Stimulated activated CD8-positive, alpha-beta memory T cell treated with anti-CD3 and anti-CD28 coated beads, Interleukin-4, amount 100 ng/mL, for 4 hours (primary cell): ENCODE measurements at places on chromosomes 13 and 19.

DNA sequence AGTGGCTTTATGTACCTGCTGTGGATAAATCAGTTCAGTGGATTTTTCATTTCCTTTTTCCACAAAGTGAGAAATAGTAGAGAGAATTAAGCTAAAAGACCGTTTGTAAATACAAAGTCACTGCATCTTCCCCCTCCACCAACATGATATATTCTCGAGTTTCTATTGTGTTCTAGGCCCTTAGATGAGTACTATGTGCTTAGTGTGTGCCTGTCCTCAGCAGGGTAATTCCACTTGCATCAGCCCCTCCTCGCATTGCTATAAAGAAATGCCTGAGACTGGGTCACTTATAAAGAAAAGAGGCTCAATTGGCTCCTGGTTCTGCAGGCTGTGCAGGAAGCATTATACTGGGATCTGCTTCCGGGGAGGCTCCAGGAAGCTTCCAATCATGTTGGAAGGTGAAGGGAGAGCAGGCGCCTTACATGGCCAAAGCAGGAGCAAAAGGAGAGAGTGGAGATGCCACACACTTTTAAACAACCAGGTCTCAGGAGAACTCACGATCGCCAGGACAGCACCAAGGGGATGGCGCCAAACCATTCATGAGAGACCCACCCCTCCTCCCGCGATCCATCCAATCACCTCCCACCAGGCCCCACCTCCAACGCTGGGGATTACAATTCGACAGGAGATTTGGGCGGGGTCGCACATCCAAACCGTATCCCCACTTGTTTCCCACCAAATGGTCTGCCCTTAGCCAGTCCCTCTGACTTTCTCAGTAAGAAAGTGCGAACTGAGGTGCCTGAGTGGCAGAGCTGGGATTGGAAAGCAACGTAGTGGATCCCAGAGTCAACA, 102.3 kb upstream of the ABCC4 start:
- DNase-seq, result no peak

DNA sequence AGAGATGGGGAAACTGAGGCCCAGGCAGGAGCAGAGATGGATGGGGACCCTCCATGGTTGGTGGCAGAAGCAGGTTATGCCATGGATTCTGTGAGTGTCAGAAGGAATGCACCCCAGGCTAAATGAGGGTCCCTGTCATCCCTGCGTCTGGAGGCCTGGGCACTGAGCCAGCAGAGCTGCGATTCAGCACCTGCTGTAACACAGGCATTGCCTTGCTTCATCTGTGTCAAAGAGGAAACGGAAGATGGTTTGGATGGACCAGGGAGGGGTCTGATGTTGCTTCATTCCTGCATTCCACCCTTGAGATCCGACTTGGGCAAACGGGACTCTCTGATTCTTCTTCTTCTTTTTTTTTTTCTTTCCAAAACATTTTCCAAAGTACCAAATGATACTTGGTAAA, 1.2 kb downstream of the C5AR1 start:
- no peak for DNase-seq

- no peak for DNase-seq
Measured at GRCh38 chr13:73701160-73701559, 433.0 kb downstream of the KLF12 start.

- DNase-seq, result no peak
Measured at GRCh38 chr13:83182845-83183244, 699.4 kb downstream of the SLITRK1 start.

DNA sequence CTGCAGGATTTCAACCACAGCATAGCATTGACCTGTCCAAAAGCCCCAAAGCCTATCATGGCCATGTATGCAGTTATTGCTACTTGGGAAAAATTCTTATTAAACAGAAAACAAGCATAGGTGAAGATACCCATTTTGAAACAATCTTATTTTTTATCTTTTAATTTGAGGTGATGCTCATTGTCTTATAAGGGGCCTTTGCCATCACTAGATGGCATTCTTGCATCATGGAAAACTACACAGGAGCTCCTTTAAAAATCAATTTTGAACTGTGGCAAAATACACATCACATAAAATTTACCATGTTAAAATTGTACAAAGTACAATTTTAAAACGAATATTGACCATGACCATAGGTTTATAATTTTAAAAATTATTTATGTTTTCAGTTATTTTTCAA, 38.9 kb upstream of the ZNF835 start:
- no peak for DNase-seq

DNA sequence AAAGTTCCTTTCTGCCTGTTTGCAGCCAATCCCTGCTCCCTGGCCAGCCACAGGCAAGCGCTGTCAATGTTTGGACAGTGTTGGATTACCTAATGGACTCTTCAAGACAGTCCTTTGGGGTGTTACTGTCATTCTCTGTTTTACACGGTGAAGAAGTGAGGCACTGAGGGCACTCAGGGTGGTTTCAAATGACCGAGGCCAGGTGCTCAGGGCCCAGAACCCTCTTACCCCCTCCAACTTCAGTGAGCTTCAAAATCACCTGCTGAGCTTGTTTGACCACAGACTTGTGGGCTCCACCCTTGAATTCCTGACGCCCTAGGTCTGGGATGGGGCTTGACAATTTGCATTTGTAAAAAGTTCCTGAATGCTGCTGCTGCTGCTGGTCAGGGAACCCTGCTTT, 97.9 kb downstream of the GGACT start:
- no peak for DNase-seq
